Mesangial cell (primary cell): ENCODE measurements at places on chromosomes 11 and 22. TPM values are rescaled to one million over a fixed set of nuclear protein-coding genes. Genes with fewer than 3 reads are reported as not detected.

Gene PHLDA2
- total RNA-seq: 45.0 and 110 TPM in 2 replicates

Gene OR6A2
- total RNA-seq: not detected in 2 replicates

Gene ACCS
- 4.4 and 10.9 TPM in 2 replicates for total RNA-seq

Gene C11orf87
- total RNA-seq: not detected in 2 replicates

Gene ILK
- total RNA-seq: 183 and 288 TPM in 2 replicates

Gene MYEOV
- total RNA-seq: 1.0 and 1.5 TPM in 2 replicates
